ENCODE measurements at places on chromosomes 11 and 22.

- no peak for DNase-seq
Observed at GRCh38 chr11:10979529-10979928, 121.7 kb upstream of the ZBED5 start.

GRCh38 chr11:117724104-117724503 lies 72.9 kb downstream of the DSCAML1 start:
- DNase-seq: no peak

DNA sequence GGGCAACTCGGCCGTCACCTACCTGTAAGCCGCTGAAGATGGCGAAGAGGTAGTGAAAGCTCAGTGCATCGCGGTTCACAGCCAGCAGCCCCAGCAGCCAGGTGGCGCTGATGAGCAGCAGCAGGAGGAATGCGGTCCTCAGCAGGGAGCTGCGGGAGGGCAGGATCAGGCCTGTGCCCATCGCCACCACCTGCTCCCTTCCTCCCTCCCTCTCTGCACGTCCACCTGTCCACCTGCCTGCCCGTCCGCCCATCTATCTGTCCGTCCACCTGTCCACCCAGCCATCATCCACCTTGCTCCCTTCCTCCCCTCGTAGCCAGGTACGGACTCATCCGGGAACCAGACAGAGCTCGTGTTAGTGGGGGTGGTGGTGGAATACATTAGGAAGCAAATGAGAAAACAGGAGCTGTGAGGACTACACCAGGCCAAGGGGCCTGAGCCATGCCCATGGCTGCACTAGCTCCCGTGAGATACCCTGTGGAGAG lies 32.2 kb downstream of the TRMU start:
- DNase-seq: peak; percentile 80

DNA sequence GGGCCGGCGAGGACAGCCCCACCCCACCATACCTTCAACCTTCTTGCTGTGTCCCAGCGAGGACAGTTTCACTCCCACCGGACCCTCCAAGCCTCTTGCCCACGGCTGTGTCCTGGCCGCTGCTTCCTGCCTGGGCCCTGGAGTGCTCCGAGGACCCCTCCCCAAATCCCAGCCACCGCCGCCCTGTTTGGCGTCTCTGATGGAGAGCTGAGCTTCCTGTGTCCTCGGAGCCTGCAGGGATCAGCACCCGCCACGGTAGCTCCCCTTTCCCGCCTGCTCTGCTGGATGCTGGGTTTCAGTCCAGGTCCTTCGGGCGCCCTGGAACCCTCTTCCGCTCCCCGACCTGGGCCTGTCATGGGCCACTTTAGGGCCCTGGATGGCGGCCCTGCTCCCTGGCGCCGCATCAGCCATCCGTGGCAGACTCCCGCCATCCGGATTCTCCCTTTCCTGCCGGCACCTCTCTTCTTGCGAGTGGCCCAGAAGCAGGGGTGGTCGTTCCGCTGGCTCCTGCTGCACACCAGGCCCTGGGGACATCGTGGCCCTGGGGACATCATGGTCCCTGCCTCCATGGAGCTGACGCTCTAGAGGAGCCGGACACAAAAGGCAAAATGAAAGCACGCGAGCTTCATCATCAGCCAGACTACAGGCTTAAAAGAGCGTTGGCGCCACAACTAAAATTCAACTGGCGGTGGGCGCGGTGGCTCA lies 34.3 kb upstream of the GAL start:
- DNase-seq: no peak

DNA sequence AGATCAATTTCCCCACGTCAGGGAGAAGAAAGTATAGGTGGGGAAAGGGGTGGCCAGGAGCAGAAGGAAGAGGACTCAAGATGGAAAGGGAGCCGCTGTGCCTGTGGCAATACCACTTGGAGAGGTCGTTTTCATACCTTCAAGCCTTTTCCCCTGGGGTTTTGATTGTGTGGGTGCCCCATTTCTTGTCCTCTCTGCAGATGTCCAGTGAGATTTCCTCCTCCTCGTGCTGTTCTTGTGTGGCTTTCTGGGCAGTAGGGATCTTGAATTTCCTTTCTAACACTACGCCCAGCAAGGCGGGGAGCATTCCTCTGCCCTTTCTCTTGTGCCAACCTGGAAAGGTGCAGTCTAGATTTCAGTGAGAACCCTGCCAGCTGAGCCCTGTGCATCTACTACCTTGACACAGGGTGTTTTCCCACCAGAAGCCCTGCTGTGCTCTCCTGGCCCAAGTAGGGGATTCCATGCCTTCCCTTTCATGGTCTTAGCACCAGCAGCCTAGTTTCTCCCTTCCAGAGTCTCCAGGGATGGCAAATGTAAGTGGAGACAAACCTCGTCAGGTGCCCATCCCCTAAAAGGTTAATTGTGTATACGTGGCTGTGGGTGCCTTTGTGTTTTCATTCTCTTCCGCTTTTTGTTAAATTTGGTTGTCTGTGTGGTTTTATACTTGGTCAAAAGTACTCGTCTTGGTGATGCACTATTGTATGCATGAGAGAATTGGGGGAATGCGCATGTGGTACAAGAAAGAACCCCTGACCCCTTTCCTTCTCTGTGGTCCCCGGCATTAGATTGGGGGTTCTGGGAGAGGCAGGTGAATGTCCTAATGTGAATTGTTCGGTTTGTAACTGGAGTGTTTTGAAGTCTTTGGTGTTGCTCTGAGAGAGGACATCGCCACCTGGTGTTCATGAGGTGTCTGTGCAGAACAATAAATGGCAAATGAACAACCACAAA lies 71.4 kb upstream of the MPEG1 start:
- DNase-seq: peak; percentile 19

DNA sequence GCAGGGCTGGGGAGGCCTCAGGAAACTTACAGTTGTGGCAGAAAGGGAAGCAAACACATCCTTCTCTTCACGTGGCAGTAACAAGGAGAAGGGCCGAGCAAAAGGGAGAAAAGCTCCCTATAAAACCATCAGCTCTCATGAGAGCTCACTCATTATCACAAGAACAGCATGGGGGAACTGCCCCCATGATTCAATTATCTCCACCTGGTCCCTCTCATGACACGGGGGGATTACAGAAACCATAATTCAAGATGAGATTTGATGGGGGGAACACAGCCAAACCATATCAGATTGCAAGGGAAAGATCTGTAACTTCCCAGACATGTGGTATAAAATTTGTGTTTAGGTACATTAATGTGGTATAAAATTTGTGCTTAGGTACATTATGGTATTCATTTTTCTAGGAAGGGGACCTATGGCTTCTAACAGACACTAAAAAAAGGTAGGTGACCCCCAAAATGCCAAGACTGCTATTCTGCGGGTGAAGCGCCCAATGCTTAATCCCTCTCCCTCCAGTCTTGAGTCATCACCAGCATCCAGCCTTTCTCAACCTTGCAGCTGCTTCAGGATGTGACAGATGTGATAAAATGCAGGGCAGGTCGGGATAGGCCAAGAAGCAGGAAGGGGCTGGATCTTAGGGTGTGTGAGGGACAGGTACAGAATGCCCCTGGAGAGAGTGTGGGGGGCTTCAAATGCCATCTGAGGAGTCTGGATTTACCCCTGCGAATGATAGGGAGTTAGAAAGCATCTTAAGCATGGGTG lies 57.7 kb upstream of the AMPD3 start:
- no peak for DNase-seq

DNA sequence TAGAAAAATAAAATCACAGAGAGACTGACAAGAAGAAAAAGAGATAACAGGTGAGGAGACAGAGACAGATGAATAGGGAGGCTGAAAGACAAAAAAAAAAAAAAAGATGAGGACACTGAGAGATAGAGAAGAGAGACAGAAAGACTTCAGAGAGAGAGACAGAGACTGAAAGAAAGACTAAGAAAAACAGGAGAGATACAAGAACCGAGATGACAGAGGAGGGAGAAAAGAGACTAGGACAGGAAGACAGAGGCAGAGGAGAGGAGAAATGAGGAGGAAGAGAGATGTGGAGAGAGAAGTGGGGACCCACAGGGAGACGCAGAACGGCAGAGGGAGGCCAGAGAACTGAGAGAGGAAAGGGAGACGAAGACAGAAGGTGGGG lies 771 bp downstream of the GPR83 start:
- DNase-seq: no peak

DNA sequence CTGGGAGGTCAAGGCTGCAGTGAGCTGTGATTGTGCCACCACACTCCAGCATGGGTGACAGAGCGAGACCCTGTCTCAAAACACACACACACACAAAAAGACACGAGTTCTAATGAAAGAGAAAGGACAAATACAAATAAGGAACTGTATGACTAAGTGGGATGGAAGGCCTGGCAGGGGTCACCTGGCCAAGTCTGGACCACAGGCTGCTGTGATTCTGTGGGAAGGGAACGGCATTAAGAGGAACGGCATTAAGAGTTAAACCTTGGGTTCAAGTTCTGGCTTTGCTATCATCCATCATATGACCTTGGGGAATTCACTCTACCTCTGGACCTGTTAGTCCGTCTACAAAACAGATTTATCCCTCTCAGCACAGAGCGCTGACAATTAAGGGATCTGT lies 47.7 kb downstream of the LRFN4 start:
- no peak for DNase-seq

DNA sequence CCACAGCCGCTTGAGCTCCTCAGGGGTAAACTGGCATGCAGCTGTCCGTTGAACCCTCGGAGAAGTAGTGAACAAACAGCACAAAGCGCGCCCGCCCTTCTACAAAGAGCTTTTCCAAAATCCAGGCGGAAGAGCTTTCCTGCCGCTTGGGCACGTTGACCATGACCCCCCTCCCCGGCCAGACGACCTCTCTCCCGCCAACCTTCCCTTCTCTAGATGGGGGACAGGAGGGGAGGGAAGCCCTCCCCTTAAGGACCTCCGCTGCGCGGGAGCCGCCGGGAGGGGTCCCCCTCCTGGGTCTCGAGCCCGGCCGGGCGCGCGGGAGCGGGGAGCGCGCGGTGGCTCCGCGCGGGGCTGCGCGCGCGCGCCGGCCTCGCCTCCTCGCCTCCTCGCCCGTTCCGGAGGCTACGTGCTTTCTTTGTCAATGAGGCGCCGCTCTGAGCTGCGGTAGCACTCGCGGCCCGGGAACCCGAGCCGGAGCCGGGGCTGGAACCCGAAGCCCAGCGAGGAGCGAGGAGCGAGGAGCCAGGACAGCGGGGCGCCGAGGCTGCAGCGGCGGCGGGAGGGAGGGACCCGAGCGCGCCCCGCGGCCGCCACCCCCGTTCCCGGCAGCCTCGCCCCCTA lies 118.6 kb downstream of the HIPK3 start:
- DNase-seq: no peak

- no peak for DNase-seq
Observed at GRCh38 chr22:45972889-45973253, 4.1 kb downstream of the WNT7B start.

DNA sequence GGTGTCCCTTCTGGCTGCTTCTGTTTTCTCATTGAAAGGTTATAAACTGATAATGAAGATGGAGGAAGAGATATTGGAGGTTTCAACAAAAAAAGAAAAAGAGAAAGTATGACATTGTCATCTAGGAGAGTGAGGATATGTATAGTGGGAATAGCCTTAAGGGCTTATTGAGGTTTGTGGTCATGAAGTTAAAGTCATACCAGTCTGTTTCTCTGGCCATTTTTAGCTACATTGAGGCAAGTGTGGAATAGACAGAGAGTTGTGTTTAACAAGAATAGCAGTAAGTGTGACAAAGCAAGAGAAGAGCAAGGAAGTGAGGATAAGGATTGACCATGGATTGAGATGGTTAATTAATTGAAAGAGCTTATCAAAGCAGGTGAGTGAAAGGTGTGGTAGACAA lies 110.4 kb downstream of the ELP4 start:
- DNase-seq: no peak

GRCh38 chr22:36568846-36569245 lies 39.9 kb upstream of the EIF3D start:
- no peak for DNase-seq

GRCh38 chr11:90208857-90209256 lies 14.0 kb downstream of the CHORDC1 start:
- no peak for DNase-seq

DNA sequence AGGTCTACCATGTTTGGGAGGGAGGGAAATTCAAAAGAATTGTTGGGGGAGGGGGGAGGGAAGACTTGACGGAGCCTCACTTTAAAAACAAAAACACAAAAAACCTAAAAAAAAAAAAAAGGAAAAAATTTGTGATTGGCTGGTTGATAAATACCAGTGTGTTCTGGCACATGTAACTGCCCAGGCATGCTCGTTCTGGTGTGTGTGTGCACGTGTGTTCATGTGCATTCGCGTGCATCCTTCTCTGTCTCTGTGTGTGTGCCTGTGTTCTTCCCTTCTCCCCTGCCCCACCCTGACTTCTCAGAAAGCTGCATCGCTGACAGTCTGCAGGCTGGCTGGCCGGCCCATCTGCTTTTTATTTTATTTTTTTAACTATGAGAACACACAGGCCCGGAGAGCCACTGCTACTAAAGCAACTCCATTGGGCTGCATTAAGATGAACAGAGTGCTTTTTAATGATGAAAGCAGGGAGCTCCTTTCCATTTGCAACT lies 22.6 kb upstream of the ADSL start:
- no peak for DNase-seq

GRCh38 chr11:117443266-117444186 lies 115.9 kb downstream of the CEP164 start:
- DNase-seq: no peak

DNA sequence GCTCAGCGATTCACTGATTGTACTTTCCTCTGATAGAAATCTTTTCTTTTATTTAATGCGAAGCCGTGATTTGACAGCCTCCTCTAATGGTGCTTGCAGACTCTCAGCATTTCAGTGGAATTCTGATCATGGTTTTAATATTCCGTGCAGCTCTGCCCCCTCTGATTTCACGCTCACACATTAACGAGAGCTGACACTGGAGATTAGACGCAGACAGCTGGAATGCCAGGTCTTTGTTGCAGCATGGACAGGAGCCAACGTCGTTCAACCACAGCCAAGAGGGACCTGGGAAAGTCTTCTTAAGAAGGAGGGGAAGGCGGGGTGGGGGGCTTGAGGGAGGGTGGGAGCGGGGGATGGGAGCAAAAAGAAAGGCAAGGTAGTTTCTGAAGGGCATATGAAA lies 186.4 kb downstream of the BLID start:
- no peak for DNase-seq

- no peak for DNase-seq
Observed at GRCh38 chr11:101061606-101062005, 68.0 kb downstream of the PGR start.

DNA sequence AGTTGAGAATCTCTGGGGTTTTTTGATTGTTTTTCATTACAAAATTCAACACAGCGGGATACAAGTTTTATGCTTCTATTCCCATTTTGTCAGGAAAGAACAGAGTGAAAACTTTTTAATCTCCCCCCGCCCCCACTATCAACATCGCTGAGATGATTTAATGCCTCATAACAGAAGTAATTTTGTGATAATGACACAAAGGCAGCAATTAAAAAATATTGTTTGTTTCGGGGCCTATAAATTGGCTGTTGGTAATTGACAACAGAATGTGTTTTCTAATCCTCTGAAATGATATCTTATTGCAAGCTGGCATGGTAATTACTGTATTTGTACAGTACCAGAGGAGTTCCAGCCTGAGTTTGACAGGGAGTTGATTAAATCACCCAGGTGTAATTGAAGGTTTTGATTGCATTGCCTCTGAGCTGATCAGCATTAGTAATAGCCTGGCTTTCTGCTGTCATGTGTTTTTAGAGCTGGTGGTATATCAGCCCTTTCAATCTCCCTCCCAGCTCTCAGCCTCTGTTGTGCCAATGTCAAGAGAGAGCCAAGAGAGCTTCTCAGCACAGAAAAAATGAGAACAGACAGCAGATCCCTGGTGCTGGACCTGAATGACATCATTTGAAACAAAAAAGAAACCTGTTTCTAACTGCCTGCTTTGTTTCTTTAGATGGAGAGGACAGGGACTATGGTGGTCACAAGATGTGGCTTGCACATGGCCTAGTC lies 265.1 kb downstream of the FAM76B start:
- DNase-seq: no peak

Data from effector memory CD8-positive, alpha-beta T cell (primary cell).